Activated CD8-positive, alpha-beta memory T cell treated with anti-CD3 and anti-CD28 coated beads for 24 hours (primary cell): ENCODE measurements at places on chromosomes 16 and 17.

GRCh38 chr16:6528217-6528616, 804.4 kb upstream of the RBFOX1 start:
- no peak for DNase-seq

DNA sequence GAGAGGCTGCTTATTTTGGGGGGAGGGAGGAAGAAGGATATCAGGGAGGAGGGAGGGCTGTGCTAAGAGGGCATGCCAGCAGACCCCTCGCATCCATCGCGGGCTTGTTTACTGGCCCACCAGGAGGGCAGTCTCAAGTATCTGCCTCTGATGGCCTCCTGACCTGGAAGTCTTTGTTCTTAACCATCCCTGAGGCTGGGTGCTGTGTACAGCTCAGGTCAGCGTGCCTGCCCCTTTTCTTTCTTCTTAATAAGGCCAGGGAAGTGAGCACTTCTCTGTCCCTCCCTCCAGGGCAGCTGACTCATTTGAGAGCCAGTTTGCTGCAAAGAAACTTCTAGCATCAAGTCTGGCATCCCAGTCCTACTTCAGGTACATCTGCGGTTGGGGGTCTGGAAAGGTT, 157.0 kb downstream of the CCDC182 start:
- no peak for DNase-seq

DNA sequence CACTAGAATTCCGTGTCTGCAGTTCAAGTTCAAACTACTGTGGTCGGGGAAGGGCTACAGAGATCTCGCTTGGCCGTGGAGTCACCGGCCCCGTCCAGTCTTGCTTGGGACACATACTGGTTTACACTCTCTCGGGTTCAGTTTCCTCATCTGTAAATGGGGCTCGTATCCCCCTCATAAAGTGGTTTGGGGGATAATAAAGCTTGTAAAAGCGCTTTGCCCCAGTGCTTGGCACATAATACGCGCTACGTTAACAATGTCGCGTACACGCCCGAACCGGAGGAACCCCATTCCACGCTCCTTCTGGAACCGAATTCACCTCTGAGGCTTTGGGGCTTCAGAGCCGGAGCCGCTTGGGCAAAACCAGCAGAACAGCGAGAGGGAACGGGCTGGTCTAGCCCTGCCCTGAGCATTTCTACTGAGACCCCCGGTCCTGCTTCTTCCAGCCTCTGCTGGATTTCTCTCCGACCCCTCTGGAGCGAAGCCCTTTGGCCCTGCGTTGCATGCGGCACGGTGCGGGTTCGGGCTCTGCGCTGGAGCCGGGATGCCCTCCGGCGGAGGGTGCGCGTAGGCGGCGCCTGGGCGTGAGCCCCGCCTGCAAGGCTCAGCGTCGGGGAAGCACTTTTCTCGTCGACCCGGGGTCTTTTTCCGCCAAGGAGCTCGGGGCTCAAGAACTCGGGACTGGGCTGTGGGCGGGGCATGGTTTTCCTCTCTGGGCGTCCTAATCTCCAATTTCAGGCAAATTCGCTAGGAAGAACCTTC, 26.1 kb upstream of the HOXB13 start:
- DNase-seq = no peak

DNA sequence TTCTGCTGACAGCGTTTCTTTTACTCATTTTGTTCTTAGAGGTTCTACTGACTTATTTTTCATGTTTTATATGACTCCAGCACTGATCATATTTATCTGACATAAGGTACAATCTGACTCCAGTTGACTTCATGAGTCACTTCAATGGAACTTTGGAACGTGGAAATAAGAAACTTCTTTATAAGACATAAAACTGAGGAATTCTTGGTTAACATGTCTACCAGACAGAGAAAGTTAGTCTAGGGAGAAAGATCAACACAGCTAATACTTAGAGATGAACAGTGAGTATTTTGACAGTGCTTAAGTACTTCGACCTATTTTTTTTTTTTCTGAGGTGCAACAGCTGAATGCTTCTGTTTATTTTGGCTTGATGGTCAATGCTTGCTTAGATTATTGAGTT, 679.5 kb downstream of the KCNJ2 start:
- DNase-seq = no peak

- DNase-seq = no peak
Observed at GRCh38 chr16:81473558-81473957, 28.9 kb downstream of the CMIP start.

DNA sequence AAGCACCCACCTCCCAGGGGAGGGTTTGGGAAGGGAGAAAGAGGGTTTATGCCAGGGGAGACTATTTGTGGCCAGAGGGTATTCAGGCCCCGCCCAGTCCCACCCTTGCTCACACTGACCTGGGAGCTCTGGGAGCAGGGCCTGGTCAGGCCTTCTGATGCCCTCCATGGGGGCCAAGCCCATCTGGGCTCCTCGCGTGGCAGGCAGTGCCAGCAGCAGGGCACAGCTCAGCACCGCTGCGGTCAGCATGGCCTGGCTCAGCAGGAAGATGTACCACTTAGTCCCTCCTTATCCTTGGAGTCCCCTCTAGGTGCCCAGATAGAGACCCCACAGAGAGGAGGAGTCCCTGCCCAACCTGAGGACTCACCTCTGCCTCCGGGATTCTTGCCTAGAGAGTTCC, at the start of gene AGRP:
Gene AGRP (minus strand): TSS at position 398 of the 400 bp plus-strand sequence. CDS start 149 bp downstream, at position 249.
- no peak for DNase-seq

DNA sequence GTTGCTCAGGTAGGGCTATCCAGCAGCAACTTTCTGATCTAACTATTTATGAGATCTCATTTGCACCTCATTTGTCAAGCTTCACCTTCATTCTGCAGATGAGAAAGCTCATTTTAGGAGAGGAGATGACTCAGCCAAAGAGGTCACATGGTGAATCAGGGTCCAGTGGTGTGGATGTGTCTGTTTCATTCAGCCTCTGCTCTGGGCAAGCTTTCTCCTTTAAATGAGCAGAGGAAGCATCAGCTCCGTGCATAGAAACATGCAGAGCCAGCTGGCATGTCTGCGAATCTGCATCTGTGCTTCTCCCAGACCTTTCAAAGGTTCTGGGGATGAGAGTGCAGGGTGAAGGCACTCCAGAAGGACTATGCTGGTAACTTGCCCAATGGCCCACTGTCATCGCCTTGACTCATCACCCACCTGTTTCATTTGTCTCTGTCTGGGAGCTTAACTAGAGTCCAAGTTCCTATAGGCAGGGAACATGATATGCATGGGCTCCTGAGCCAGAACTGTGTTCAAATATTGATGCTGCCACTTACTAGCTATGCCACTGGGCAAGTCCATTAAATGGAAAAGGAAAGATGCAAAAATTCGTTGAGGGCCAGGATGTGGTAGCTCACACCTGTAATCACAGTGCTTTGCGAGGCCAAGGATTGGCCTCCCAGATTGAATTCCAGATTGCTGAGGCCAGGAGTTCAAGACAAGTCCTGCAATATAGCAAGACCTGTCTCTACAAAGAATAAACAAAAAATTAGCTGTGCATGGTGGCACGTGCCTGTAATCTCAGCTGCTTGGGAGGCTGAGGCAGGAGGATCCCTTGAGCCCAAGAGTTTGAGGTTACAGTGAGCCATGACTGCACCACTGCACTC, 67.1 kb upstream of the NLK start:
- DNase-seq = no peak

- DNase-seq = no peak
Observed at GRCh38 chr16:26058326-26058725, 366.6 kb downstream of the HS3ST4 start.
